H4 (cell line): ENCODE measurements at places on chromosomes 4 and X. TPM values are rescaled to one million over a fixed set of nuclear protein-coding genes. Genes with fewer than 3 reads are reported as not detected.

PSMD10 gene
- total RNA-seq = 190 and 201 TPM in 2 replicates

PGAM4 gene
- total RNA-seq = not detected in 2 replicates

APOOL gene
- 7.3 and 14.2 TPM in 2 replicates for total RNA-seq

MID1 gene
- total RNA-seq = 9.1 and 14.3 TPM in 2 replicates

ARAP2 gene
- 7.3 and 18.8 TPM in 2 replicates for total RNA-seq
